Thyroid gland (tissue), 4 donors: ENCODE measurements at places on chromosomes 2 and 18. TPM values are rescaled to one million over a fixed set of nuclear protein-coding genes. Genes with fewer than 3 reads are reported as not detected.

- no peak for DNase-seq
Measured at GRCh38 chr2:37337620-37338280, 6.7 kb upstream of the QPCT start.

DNA sequence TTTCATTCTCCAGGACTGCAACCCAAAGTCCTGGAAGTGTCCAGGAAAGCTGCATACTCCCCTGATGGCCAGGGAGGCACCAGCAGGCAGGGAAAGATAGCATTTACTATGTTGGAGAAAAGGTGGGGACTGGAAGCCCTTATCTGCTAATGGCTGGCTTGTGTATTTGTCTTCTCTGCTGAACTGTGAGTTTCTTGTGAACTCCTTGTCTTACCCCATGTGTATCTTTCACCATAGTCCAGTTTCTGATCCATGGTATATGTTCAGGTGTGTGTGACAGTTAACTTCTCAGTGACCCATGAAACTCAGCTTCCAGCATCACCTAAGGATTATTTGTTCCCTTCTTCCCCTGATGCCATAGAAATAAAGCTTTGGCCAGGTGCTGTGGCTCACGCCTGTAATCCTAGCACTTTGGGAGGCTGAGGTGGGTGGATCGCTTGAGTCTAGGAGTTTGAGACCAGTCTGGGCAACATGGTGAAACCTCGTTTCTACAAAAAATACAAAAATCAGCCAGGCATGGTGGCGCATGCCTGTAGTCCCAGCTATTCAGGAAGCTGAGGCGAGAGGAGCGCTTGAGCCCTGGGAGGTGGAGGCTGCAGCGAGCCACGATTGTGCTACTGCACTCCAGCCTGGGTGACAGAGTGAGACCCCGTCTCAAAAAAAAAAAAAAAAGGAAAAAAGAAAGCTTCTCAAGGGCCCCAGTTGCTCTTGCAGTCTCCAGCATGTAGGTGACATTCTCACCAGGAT is 112.8 kb upstream of the MAP4K3 start:
- no peak for DNase-seq

The REG3G gene
- total RNA-seq, result not detected

DNA sequence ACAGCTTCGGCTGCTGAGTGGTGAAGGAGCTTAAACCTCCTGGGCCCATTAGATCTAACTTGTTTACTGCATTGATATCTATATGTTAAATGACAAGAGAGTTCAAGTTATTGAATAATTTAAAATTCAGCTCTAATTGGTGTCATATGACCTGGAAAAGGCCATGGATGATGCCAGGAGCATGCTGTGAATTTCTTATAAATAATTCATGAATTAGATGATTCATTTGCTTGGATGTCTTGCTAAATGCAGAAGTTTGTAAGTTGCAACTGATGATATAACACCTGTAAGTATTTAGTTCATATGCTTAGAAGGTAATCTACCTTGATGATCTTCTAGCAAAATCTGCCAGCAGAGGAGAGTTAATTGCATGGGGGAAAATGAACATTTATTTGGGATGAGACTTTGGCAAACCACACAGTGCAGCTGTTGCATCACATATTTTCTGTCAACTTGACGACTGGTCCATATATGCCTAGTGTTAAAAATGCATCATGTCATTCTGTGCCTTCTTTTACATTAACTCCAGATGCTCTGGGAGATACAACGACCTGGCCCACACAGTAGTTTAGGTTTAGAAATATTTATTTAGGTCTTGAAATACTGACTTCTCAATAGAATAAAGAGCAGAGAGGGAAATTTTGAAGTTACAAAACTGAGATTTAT is 226.3 kb downstream of the KIAA1328 start:
- no peak for DNase-seq

DNA sequence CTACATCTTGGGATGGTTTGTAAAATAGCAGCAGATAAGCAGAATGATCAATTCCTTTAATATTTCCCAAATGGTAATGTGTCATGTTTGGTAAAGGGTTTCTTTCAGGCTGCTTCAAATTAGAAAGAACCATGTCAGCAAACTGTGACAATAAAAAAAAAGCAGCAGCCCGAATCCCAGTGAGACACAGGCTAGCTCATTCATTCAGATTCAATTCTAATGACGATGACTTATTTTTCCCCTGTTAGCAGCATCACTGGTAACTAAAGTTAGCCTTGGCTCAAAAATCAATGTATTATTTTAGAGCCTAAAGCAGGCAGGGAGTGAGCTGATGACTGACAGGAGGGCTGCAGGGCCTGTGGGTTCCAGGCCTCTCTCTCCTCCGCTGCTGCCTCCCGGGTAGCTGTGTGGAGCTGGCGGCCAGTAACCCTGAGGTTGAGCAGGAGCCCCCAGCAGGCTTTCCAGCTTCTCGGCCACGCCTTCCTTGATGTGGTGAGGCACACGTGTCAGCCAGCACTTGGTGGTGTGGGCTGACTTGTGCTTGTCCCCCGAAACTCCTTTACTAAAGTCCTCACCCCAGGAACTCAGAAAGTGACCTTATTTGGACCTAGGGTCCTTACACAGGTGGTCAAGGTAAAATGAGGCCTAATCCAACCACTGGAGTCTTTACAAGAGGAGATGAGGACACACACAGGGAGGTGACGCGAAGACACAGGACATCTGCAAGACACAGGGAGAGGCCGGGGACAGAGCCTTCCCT is 120.5 kb upstream of the HS6ST1 start:
- DNase-seq, result no peak

GRCh38 chr2:154537024-154537423 is 161.5 kb upstream of the KCNJ3 start:
- no peak for DNase-seq

The CYRIA gene
- 52.0 TPM for total RNA-seq

The ZAP70 gene
- total RNA-seq, result 7.6 TPM

The DAW1 gene
- total RNA-seq, result not detected

- no peak for DNase-seq
Measured at GRCh38 chr2:238379096-238379810, 47.5 kb upstream of the ASB1 start.

- no peak for DNase-seq
Measured at GRCh38 chr2:118049140-118049815, 35.4 kb upstream of the CCDC93 start.

DNA sequence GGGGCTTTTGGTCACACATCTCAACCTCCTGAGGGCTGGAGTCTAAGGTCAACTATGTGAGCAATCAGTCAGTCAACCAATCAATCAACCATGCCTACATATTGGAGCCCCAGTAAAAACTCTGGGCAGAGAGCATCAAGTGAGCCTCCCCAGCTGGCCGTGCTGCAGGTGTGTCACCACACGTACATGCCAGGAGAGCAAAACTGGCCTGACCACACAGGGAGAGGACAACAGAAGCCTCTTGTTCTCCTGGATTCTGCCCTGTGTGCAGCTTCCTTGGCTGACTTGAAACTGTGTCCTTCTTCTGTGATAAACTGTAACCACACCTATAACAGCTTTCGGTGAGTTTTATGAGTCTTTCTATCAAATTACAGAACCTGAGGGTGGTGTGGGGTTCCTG is 25.9 kb downstream of the GPR35 start:
- no peak for DNase-seq

GRCh38 chr18:12455496-12455895 is 47.8 kb downstream of the PRELID3A start:
- DNase-seq, result no peak

The RFTN2 gene
- total RNA-seq, result 5.3 TPM

The NCKAP5 gene
- total RNA-seq, result 0.93 TPM

- DNase-seq, result no peak
Measured at GRCh38 chr2:209451209-209451834, 27.5 kb downstream of the MAP2 start.

The SLC4A5 gene
- 94.5 TPM for total RNA-seq

The FTCDNL1 gene
- 17.1 TPM for total RNA-seq

The APCDD1 gene
- total RNA-seq, result 7.8 TPM

DNA sequence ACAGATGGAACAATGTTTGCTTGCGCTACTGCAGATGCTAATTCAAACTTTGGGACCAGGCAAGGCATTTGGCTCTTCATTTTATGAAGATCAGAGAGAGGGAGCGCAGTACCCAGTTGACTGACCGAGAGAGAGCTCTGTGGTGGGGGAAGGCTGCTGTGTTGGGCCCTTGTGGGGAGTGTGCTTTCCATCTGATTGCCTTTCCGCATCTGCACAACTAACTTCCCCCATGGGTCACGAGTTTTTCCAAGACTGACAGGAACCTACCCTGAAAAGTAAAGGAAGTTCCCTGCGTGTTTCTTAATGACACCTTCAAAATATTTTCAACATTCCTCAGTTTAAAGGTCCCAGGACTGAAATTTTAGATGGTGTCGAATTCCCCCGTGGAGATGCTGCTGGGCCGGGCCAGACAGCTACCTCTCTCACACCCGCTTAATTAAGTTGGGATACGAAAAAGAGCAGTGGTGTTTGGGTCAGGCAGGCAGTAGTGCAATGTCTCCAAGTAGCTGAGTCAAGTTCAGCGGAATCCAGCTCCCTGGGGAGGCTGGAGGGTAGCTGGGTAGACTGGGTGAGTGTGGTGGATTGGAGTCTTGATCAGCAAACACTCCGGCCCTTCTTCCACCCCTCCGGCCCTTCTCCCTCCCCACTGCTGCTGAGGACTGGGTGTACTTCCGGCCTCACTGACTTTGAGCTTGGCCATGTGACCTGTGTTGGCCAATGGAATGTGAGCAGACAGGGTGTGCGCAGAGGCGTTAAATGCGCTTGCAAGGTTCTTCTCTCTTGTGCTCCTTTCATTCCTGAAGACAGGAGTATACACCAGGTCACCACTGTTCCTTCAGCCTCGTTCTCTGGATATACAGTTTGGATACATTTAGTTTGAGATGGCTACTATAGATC is 2.3 kb upstream of the ARHGAP25 start:
- DNase-seq, result no peak

The KATNAL2 gene
- 104 TPM for total RNA-seq

The MEP1B gene
- not detected for total RNA-seq

The ECEL1 gene
- 0.94 TPM for total RNA-seq

GRCh38 chr2:119233326-119234020 is 9.8 kb downstream of the STEAP3 start:
- no peak for DNase-seq

GRCh38 chr18:40576507-40577115 is 1378.4 kb upstream of the PIK3C3 start:
- no peak for DNase-seq

DNA sequence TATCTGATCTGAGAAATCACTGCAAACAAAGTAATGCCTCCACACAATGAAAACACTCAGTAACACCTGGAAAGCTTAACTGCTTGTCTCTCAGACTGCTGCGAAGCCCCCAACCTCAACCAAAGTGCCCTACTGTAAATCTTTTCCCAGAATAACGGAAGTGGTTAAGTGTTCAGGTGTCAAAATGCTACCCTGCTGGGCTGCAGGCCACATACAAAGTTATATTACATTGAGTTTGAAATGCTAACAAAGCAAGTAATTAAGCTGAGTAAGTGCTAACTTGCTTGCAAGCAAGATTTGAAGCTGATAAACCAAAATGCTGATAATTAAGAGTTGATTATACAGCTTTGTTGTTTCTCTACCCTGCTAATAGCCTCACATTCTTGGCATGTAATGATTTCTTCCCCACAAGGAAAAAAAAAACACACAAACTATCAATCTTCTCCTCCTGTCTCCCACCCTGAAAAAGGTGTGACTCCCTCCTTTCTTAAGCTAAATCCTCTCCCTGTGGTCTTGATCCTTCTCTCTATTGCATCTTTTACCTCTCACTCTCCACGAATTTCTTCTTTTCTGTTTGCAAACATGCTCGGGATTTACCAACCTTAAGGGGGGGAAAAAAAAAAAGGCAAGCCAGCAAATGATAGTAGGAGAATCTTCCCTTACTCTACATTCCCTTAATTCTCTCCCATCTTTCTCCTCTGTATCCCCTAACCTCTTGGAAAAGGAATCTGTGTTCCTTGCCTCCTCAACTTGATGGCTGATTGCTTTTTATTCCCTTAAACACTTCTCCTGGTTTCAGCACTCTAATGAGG is 266.8 kb upstream of the SIX3 start:
- DNase-seq, result no peak

The RSAD2 gene
- 3.3 TPM for total RNA-seq

- DNase-seq, result no peak
Measured at GRCh38 chr2:128503399-128504245, 185.0 kb upstream of the HS6ST1 start.

The BMP10 gene
- not detected for total RNA-seq

DNA sequence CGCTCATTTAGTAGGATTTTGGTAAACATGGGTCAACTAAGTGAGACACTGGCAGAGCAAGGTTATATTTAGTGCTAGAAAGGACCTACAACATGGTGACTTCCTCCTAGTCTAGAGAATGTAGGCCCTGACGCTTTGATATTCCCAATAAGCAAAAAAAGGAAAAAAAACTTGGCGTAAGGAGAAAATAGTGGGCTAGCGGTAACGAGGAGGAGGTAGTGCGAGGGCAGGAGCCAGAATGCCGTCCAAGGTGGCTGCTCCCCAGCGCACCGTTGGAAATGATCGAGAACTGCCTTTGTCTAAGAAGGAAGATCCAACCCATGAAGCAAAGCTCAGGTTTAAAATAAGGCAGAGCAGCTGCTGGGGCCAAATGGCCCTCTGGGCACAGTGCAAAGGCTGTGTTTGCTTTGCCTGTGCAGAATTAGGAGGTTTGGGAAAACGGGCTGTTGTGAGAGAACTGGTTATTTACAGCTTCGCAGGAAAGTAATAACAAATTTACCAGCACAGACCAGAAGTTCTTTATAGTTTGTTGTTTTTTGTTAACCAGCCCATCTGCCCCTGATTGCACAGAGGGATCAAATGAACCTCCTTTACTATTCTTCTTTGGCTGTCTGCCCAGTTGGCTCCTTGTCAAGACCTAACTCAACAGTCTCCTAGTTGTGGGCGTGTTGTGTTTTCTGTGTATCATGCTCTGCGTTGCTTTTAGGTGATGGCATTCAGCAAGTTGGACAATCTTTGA is 86.6 kb downstream of the ITGB1BP1 start:
- peak; percentile 92 for DNase-seq

The C2orf15 gene
- total RNA-seq, result 6.1 TPM

The TMEM178A gene
- total RNA-seq, result 6.5 TPM

DNA sequence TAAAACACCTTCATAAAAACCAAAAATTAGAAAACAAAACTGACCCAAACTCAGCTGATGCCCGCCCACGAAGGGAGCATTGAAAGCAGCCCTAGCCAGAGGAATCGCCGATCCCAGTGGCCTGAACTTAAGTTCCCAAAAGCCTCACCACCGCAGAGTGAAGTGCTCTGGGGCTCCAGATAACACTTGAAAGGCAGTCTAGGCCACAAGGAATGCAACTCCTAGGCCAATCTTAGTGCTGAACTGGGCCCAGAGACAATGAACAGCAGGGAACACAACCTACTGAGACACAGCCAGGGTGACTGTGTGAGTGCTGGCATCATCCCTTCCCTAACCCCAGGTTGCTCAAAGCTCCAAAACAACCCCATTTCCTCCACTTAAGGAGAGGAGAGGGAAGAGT is 59.6 kb upstream of the CHN1 start:
- DNase-seq, result no peak

GRCh38 chr2:138609446-138609845 is 107.9 kb downstream of the SPOPL start:
- no peak for DNase-seq

DNA sequence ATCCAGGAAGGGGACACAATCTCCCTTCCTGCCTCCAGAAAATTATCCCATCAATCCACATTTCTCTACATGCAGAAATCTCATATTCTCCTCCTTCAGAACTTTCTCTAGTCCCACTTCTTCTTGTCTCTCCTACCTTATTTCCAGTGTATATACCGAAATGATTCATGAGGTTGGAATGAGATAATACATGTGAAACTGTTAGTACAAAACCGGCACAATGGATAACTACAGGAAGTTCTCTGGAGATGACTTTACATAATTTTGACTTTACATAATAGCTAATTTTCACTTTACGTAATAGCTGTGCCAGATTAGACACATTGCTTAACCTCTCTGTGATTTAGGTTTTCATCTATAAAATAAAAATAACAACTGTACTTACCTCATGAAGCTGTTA is 801.3 kb downstream of the ERBB4 start:
- no peak for DNase-seq

The ADRA2B gene
- total RNA-seq, result 2.1 TPM
